Caco-2 (cell line): ENCODE measurements at places on chromosomes 7 and 10.

DNA sequence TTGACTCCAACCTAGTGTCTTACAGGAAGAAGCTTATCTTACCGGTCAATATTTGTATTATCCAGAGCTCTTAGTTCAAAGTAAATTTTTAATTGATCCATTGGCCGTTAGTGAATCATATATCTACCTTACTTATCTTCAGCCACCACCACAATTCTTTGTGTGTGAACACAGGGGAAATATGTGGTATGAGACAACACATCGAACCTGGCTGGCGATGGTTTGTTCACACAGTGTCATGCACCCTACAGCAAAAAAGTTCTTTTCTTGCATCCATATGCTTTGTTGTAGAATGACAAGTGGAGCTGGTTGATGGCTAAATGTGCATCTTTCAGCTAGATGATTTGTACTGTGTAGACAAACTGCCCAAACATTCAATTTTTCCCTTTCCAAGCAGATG, 65.8 kb downstream of the ARID5B start:
- DNase-seq, result no peak

DNA sequence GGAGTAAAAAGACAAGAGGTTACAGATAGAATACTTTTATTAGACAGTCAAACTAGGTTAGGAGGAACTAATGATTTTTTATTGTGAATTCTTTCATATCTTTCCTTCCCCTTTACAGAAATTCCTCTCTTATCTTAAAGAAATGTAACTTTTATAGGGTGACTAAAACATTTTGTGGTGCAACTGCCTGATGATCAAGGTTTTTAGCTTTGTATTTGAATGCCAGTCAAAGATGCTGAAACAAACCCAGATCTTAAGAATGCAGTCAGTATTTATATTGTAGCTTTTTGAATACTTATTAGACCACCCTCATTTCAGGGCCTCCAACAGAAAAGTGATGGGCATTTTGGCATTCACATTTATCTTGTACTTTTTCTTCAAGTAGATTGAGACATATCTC, 27.4 kb downstream of the TAX1BP1 start:
- no peak for DNase-seq

DNA sequence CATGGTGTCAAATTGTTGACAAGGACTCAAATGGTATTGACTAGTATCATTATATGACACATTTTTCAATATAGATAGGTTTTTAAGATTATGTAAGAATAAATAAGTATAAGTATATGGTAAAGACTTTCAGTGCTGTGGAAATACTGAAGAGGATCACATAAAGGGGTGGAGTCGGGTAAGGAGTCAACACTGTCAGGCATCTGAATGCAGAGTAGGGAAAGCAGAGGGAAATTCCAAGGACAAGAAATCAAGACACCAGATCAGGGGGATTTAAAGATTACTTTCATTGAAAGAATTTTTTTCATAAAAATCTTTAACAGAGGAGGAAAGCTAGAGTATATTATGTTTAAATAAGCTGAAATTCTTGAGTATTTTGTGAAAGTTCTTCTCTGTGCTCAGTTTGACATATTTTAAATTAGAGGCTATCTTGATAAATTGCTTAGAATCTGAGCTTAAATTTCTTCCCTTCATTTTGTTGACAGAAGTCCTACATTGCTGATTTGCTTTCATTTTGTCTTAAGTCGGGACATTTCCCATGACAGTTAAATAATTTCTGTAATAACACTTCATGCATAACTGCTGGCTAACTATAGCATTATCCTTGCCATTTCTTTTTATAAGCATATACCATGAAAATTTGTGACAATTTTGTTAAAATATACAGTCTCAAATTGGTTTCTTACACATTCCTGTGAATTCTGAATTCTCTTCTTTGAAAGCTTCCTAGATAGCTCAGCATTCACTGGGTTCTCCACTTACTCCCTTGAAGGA, 244.3 kb downstream of the PRKG1 start:
- DNase-seq, result no peak

- DNase-seq, result no peak
These were observed 27.7 kb upstream of the PDCD4 start for GRCh38 chr10:110843796-110844616.

GRCh38 chr10:24363070-24363469, 154.1 kb downstream of the KIAA1217 start:
- DNase-seq, result no peak

- DNase-seq, result peak; percentile 32
These were observed 1.5 kb downstream of the GNB2 start for GRCh38 chr7:100675105-100675451.

DNA sequence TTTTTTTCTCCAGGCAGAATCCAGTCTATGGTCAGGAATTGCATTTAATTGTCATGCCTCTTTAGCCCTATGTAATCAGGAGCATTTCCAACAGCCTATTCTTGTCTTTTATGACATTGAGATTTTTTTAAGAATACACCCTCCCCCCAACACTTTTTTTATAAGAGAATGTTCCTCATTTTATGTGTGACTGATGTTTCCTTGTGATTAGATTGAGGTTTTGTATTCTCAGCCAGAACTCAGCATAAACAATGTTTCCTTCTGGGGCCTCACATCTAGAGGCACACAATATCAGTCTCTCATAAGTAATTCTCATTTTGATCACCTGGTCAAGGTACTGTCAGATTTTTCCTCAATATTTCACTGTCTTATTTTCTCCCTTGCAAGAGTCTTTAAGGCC, 193.4 kb upstream of the PDE1C start:
- no peak for DNase-seq

GRCh38 chr7:30273552-30273951, 10.8 kb upstream of the ZNRF2 start:
- DNase-seq, result no peak

GRCh38 chr10:77756319-77757232, 119.0 kb upstream of the KCNMA1 start:
- DNase-seq, result peak; percentile 71

- DNase-seq, result no peak
These were observed 53.0 kb upstream of the DRGX start for GRCh38 chr10:49448924-49449323.

- DNase-seq, result peak; percentile 77
These were observed 561 bp upstream of the HNRNPF start for GRCh38 chr10:43409385-43410109.

DNA sequence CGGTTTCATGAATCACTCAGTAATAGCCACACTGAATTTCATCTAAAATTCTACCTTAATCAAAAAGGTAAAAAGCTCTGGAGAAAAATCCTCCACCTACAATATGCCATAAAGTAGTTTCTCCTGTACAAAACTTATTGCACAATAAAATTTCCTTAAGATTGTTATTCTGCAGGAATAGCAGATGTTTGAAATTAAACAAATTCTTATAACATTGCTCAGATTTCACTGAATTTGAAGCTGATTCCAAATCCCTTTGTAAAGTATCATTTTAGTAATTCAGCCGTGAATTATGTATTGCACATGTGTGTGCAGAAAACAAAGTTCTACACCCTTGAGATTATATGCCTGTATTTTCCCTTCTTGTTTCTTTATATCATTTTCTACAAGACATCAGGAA, 123.8 kb downstream of the AMPH start:
- DNase-seq, result no peak

GRCh38 chr10:124222318-124222987, 129.1 kb upstream of the CHST15 start:
- no peak for DNase-seq
